ENCODE measurements at places on chromosomes 3 and 15.

DNA sequence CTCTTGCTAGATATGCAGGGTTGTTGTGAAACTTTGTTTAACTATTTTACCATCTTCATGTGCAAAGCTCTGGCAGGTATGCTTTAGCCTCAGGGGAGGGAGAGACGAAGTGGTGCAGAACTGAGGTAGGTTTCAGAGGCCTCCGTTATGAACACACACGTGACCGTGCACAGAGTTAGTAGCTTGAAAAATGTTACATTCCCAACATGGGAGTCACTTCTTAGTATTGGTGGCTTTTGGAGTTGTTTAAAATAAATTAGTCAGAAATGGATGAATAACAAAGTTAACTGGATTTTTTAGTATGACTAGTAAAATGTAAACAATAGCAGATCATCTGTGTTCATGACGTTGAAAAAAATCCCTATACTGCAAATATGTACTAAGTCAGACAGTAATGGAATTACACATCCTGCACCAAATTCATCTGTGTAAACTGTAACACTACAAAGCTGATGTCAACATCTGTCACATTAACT, 279.6 kb downstream of the KLF13 start:
- DNase-seq: no peak

DNA sequence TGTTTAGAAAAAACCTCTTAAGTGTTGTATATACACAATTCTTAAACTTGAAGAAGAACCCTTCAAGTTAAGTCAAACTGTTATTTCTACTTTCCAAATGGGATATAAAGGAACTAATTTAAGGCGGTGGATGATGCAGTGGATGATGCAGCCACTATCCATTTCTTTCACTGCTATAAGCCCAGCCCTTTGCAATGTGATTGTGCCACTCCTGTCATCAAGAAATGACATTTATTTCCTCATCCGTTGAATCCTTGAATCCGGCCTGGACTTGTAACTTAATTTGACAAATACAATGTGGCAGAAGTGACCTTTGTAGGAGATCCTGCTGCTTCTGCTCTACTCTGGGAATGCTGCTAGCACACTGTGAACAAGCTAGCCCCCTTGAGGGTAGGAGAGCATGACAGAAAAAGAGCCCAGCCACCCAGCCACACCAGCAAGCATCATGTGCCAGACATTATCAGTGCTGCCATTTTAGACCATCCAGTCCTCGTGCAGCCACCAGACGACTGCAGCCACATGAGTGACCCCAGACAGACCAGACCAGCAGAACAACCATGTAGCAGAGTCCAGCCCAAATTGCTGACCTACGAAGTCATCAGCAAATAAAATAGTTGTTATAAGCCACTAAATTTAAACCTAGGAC, 47.4 kb downstream of the UACA start:
- no peak for DNase-seq

DNA sequence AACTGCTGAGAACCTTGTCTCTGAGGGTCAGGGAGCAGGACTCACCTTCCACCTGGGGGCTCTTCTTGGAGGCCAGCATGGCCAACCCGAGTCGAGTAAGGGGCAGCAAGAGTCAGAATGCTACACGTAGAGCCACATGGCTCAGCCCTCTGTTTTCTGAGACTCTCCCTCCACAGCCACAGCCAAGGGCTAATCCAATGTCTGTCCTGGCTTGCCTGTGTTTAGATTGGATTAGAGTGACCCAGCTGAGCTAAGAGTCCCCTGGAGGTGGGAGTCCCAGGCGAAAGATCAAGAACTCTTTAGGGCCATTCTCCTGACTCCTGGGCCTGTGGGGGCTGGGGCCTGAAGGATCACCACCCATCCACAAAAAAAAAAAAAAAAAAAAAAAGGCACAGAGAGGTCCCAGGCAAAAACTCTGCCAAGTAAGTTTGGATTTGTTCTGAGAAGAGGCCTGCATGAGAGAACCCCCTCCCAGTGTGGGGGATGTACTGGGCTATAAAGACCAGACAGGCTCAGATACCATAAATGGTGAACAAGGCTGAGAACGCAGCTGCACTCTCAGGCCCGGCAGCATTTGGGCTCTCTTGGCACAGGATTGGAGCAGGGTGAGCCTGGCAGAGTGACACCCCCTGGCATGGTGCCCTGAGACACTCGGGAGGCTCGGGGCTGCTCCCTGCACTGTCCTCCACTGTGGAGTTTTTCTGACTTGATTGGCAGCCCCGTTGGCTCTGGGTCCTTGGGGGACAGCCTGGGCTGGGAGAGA, 88.0 kb upstream of the OSBPL11 start:
- DNase-seq: no peak

DNA sequence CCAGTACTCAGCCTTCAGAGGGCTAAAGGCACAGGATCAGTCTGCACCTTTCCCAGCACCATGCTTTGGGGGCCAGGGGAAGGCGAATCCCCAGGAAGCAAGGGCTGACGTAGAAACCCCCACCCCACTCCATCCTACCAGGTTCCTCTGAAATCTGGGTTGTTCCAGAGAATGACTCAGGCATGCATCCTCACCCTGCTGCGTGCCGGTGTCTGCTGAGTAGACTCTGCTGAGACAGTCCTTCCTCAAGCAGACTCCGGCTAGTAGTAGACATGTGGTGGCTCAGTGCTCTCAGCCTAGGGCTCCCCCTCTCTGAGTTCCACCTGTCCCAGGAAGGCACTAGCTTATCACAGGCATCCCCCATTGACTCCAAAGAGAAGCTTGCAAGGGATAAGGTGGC, 9.0 kb downstream of the TMEM43 start:
- DNase-seq: no peak

DNA sequence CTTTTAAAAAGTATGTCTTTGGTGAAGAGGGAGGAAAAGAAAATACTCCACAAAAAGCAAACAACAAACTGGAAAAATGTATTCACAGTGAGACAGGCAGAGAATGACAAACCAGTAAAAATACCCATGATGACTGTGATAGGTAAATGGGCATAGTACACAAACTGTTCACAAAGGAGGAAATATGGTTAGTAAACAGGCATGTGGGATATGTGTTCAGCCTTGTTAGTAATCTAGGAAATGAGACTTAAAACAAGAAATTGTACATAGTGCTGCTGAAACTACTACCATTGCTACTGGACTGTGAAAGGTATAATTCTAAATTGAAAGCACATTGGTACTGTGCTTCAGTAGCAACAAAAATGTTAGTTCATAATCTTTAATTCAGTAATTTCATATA, 50.1 kb downstream of the UBE2E2 start:
- DNase-seq: no peak

DNA sequence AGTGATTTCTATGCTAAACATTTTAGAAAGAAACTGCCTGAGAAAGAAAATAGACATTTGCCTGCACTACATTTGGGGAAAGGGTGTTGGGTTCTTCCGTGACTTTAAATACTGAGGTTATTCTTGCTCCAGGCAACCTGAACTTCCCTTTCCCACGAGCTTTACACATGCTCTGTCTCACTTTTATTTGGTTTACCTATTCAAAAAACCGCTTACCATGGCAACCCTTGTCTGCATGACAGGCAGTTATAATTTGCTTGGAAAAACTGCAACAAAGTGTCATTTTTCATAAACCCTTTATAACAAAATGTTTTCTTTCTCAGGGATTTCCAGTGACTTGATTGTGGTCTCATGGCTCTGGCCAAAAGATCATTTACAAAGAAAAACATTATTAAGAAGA, 416.3 kb upstream of the MEIS2 start:
- DNase-seq: no peak

DNA sequence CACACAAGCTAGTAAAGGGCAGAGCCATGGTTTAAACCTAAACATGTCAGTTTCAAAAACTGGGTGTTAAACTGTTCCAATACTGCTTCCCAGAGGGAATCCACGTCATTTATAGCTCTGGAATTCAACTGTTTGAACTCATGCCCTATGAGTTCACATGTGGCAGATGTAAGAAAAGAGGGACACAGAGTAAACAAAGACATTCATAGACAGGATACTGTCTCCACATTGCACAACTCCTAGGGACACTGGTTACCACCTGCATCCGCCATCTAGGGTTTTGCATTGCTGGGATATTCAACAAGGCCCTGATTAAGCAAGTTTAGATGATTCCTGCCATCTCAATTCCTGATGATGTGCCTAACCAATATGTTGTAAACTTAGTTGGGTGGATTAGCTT, 134.1 kb upstream of the COL8A1 start:
- no peak for DNase-seq

GRCh38 chr15:40102897-40103858, 5.5 kb downstream of the BMF start:
- DNase-seq: peak; percentile 83

- DNase-seq: no peak
Observed at GRCh38 chr3:146883288-146883687, 278.1 kb upstream of the PLSCR5 start.

DNA sequence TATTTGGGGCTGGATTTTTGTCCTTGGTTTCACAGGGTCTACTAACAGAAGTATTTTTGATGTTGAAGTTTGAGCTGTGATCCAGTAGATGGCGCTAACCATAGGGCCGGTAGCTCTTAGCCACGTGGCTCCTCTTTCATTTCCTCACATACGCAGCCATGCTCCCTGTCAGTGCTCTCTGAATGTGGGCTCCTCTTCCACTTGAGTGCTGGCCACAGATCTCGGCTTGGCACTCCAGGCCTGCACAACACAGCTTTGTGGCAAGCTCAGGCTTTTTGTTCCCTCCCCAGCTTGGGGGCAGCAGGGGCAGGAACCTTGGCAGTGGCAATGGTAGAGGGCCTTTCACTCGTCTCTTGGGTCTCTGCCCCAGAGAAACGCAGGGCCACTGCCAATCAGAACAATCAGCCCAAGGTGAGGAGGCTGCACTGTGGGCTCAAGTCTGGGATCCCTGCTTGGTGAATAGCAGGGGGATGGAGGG, 18.6 kb upstream of the DNAAF4 start:
- no peak for DNase-seq

GRCh38 chr3:195385526-195385925, 57.3 kb downstream of the ACAP2 start:
- no peak for DNase-seq

- no peak for DNase-seq
Observed at GRCh38 chr3:37287776-37288175, 113.4 kb upstream of the LRRFIP2 start.

DNA sequence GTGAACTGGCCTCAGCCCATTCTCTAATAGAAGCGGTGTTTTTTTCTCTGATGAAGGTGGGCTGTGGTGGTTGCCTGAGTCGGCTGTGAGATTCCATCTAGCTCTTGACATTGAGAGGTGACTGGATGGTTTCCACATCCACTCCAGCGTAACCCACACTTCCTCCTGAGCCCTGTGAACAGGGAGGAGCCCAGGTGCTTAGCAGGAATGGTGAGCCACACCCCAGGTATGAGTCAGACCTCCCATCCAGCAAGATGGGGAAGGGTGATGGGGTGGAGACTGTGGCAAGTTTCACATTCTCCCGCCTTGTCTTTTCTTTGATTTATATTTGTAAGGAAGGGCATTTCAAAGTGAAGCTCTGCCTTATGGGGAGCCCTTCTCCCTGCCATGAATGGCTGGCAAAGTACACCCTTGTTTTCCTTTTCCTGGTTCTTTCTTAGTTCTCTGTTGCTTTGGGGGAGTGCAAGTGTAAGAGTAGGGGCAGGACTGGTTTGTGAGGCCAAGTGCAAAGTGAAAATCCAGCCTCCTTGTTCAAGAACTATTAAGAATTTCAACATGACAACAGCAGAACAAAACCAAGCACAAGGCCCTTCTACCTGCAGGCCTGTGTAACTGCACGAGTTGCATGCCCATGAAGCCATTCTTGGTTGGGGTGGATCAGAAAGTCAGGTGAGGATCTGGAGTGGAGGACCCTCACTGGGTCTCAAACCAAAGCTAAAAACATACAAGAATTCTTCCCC, 4.6 kb upstream of the TPRG1 start:
- DNase-seq: no peak

- no peak for DNase-seq
Observed at GRCh38 chr3:185114756-185115155, 38.1 kb downstream of the C3orf70 start.

DNA sequence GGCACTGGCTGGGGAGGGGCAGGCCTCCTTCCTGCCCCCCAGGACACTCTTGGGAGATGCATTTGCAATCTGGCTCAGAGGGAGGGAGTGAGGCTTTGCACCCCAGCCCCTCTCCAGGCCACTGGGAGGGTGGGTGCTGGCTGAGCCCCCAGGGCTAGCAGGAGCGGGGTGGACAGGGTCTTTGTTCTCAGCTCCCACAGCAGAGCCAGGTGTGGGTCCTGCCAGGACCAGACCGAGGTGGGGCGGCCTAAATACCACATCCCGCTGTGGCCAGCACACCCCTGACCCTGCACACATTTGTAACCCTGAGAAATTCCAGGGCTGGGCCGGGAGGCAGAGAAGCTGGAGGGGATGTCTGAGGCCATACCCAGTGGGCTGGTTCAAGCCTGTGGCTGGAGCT, 41.0 kb downstream of the STARD5 start:
- no peak for DNase-seq

- no peak for DNase-seq
Observed at GRCh38 chr3:122677216-122677615, 3.4 kb upstream of the PARP14 start.

DNA sequence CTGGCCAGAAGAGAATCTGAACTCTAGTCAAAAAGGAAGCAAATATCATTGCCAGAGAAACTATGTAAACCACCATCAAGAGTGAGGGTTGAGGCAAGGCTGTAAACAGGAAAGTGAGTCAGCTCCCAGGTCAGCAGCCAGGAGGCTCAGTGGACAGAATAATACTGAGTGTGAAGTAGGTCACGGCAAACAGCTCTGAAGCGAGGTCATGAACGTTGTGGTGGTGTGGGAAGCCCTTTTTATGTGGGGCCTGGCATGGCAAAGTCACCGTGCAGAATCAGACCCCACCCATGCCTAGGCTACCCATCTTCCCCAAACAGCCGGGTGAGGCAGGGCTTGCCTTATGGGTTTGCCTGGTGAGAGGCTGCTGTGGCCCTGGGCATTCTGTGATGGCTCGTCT, 43.9 kb downstream of the THBS1 start:
- DNase-seq: no peak

GRCh38 chr3:17179381-17180205, 294.8 kb downstream of the PLCL2 start:
- no peak for DNase-seq

DNA sequence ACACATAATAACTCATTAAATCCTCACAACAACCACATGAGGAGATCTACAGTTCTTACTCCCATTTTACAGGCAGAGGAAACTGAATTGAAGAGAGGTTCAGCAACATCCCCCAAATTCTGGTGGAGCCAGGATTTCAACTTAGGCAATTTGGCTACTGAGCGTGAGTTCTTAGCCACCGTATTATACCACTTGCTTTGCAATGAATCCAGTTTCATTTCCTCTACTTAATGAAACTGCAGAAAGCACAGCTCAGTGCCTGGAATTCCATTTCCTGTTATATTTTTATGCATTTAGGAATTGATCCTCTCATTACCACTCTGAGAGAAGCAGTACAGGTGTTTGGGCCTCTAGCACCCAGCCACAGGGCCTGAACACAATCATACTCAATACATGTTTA, 4.3 kb downstream of the ZNF860 start:
- DNase-seq: no peak

- DNase-seq: no peak
Observed at GRCh38 chr3:186990878-186991308, 60.6 kb downstream of the ST6GAL1 start.
